Activated CD8-positive, alpha-beta T cell treated with anti-CD3 and anti-CD28 coated beads for 36 hours (primary cell): ENCODE measurements at places on chromosomes 16 and 17. TPM values are rescaled to one million over a fixed set of nuclear protein-coding genes. Genes with fewer than 3 reads are reported as not detected.
A peak's percentile ranks its signal among the peaks of the same experiment; 100 is the strongest.

DNA sequence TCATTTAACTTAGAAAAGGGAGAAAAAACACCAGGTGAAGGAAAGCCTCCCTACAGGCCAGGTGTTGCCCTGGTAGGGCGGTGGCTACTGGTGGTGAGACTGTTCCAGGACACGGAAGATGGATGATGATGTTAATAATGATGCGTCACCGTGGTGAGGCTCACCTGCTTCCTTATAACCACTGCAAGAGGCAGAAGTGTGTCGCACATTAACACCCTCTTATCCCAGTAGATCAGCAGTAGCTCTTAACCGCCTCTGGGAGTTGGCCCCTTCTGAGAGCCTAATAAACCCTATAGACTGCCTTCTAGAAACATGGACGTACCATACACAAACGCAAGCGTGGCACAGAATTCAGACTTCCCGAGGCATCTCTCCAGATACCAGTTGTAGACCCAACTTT is 7.8 kb downstream of the BFAR start:
- no peak for DNase-seq
- peak overlapping the region; percentile 32 for H3K27ac ChIP-seq
- H3K36me3 ChIP-seq, result peaks cover 26% of the 10 kb centered on the region
- H3K27me3 ChIP-seq, result no peaks in the 10 kb centered on the region
- peaks cover 34% of the 10 kb centered on the region for H3K4me1 ChIP-seq

DNA sequence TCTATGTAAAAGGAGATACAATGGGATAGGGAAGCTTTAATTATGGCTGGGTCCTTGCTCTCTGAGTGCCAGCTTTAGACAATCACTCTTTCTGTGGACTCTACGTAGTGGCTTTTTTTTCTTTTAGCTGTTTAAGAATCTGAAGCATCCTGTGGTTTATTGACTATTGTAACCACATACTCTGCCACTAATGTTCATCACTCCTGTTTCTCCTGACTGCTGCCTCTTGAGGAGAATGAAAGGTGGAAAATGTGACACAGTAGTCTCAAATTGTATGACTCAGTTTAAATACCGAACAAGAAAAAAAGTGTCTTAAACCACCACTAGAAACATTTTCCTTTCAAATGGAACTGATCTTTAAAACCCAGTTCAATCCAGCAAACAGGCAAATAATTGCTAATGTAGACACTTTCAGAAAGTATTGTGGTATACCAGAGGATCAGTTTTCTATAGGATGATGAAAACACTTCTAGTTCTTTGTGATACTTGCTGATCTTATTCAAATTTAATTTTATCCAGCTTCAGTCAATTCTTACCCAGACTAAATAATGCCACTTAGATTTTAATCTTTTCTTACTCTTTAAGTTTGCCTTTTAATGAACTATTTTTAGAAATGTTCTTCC is 302.7 kb upstream of the PMFBP1 start:
- no peaks in the 10 kb centered on the region for H3K27me3 ChIP-seq
- H3K4me3 ChIP-seq, result no peak overlapping the region
- H3K36me3 ChIP-seq, result no peaks in the 10 kb centered on the region
- DNase-seq, result peak; percentile 11
- peak overlapping the region; percentile 39 for H3K27ac ChIP-seq
- peaks cover 18% of the 10 kb centered on the region for H3K4me1 ChIP-seq

DNA sequence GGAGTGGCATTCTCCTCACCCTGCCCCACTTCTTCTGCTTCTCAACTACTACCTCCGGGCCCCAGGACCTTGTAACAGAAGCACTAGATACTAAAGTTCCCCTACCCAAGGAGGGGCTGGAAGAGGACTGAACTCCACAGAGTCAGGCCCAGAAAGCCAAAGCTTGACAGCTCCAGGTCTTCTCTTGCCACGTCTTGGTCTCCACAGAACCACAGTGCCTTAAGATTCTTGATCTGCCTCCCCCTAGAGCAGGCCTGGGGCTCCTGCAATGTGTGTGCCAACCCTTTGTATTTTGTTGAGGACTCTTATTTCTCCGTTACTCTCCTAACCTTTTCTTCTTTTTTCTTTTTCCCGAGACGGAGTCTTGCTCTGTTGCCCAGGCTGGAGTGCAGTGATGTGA is 4.0 kb downstream of the SLC16A13 start:
- no peak overlapping the region for H3K27ac ChIP-seq
- H3K27me3 ChIP-seq, result no peaks in the 10 kb centered on the region
- no peak overlapping the region for H3K4me3 ChIP-seq
- H3K36me3 ChIP-seq, result peaks cover 1% of the 10 kb centered on the region
- DNase-seq, result no peak

- DNase-seq, result no peak
- no peaks in the 10 kb centered on the region for H3K36me3 ChIP-seq
- H3K27me3 ChIP-seq, result peaks cover 44% of the 10 kb centered on the region
- no peak overlapping the region for H3K27ac ChIP-seq
- no peak overlapping the region for H3K4me3 ChIP-seq
- H3K4me1 ChIP-seq, result no peaks in the 10 kb centered on the region
These were observed 19.0 kb downstream of the IGF2BP1 start for GRCh38 chr17:49015924-49016774.

- peak overlapping the region; percentile 72 for H3K27ac ChIP-seq
- H3K4me3 ChIP-seq, result peak overlapping the region; percentile 88
- H3K4me1 ChIP-seq, result peaks cover 37% of the 10 kb centered on the region
- H3K27me3 ChIP-seq, result no peaks in the 10 kb centered on the region
- H3K36me3 ChIP-seq, result peaks cover 36% of the 10 kb centered on the region
- DNase-seq, result no peak
These were observed 1.2 kb downstream of the PRR14 start for GRCh38 chr16:30652005-30652296.

Gene MYO15B
- total RNA-seq, result 24.9 TPM

Gene RCVRN
- total RNA-seq, result not detected

GRCh38 chr17:66673668-66674276 is 161.1 kb upstream of the CACNG5 start:
- H3K4me3 ChIP-seq, result no peak overlapping the region
- H3K36me3 ChIP-seq, result peaks cover 39% of the 10 kb centered on the region
- DNase-seq, result peak; percentile 54
- H3K27ac ChIP-seq, result peak overlapping the region; percentile 76

Gene MYH2
- total RNA-seq, result not detected

GRCh38 chr16:12362482-12363458 is 386.2 kb downstream of the SNX29 start:
- H3K27ac ChIP-seq, result no peak overlapping the region
- DNase-seq, result no peak
- H3K27me3 ChIP-seq, result no peaks in the 10 kb centered on the region
- H3K4me1 ChIP-seq, result no peaks in the 10 kb centered on the region
- peaks cover 22% of the 10 kb centered on the region for H3K36me3 ChIP-seq

Gene PMP22
- 0.20 TPM for total RNA-seq

DNA sequence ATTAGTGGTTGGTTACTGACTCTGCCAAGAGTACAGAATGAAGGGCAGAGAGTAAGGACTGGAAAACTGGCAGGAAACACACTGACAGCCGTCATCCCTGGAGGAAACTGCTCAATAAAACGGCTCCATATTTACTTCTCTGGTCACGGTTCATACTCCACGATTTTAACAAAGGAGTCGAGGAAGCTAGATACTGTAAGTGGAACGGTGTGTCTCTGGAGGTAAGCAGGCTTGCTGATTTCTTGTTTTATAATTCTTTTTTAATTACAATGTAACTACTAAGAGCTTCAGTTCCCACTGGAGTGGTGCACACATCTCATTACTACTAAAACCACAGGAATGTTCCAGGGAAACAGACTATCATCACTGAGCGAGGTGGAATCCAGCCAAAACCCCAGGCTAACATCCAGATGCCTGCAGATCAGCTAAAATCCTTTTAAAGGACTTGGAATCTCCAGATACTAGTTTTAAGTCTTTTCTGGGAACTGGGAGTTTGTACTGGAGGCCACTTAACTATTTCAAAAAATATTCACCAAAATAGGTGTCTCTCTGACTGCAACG is 17.8 kb downstream of the SERPINF1 start:
- no peaks in the 10 kb centered on the region for H3K27me3 ChIP-seq
- no peak for DNase-seq
- no peak overlapping the region for H3K27ac ChIP-seq
- peaks cover 36% of the 10 kb centered on the region for H3K36me3 ChIP-seq

DNA sequence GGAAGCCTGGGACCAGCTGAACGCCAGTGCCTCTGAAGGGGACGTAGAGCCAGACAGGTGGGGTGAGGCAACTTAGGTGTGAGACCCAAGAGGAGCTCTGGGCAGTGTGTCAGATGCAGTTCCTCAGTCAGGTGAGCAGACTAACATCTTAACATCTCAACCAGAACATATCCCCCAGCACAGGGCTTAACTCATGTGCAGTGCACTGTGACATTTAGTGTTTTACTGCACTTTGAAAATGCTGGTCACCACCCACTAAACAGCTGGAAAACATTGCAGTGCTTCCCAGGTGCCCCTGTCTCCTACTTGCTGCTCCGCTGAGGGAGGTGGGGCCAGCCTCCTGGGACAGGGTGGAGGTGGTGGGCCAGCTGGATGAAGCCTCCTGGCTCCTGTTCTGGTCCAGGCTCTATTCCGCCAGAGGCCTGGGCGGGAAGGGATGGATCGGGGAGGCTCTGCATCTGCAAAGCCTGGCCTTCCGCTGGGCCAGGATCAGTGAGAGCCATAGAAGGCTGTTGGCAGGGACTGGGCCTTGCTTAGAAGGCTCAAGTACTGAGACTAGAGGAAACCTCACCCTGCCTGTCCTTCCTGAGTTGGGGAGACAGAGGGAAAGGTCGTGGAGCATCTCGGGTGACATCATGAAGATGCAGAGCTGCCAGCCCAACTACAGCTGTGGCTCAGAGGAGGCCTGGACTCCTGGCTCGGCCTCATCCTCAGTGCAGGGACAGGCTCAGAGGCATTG is 7.9 kb upstream of the MRC2 start:
- no peaks in the 10 kb centered on the region for H3K4me1 ChIP-seq
- H3K4me3 ChIP-seq, result no peak overlapping the region
- H3K27ac ChIP-seq, result no peak overlapping the region
- no peaks in the 10 kb centered on the region for H3K27me3 ChIP-seq

GRCh38 chr17:21524211-21524591 is 148.0 kb downstream of the KCNJ12 start:
- H3K27ac ChIP-seq, result no peak overlapping the region
- no peaks in the 10 kb centered on the region for H3K36me3 ChIP-seq
- no peak overlapping the region for H3K4me3 ChIP-seq
- peaks cover 7% of the 10 kb centered on the region for H3K27me3 ChIP-seq
- no peaks in the 10 kb centered on the region for H3K4me1 ChIP-seq
- no peak for DNase-seq

GRCh38 chr17:77571155-77571981 is 387.1 kb upstream of the TNRC6C start:
- H3K4me1 ChIP-seq, result peaks cover 7% of the 10 kb centered on the region
- H3K27me3 ChIP-seq, result peaks cover 6% of the 10 kb centered on the region
- peak overlapping the region; percentile 20 for H3K4me3 ChIP-seq

DNA sequence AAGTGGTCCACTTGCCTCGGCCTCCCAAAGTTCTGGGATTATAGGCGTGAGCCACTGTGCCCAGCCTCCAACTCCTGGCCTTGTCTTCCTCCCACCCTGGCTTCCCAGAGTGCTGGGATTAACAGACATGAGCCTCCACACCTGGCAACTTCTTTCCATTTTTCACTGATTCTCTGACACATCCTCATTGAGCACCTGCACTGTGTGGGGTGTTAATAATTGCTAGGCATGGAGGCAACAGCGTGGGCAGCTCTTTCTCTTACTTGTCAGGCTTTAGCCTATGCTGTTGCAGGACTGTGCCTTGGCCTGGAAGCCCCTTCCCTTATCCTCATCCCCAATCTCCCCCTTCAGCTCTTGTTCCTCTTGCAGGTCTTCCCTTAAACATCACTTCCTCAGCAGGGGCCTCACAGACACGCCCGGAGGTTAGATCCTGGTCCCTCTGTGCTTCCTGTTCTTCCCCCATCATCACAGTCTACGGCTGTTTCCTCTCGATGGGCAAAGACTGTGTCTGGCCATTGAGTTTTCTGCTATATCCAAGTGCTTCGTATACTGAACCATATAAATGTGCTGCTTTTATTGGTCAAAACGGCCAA is 7.9 kb downstream of the QPRT start:
- H3K4me3 ChIP-seq, result no peak overlapping the region
- no peak for DNase-seq
- H3K36me3 ChIP-seq, result peaks cover 2% of the 10 kb centered on the region
- H3K27ac ChIP-seq, result peak overlapping the region; percentile 42

- no peaks in the 10 kb centered on the region for H3K4me1 ChIP-seq
- no peaks in the 10 kb centered on the region for H3K27me3 ChIP-seq
- H3K36me3 ChIP-seq, result no peaks in the 10 kb centered on the region
- no peak overlapping the region for H3K27ac ChIP-seq
- H3K4me3 ChIP-seq, result no peak overlapping the region
These were observed 57.8 kb downstream of the MYH10 start for GRCh38 chr17:8572764-8573163.

Gene PRSS53
- total RNA-seq, result 5.5 TPM

DNA sequence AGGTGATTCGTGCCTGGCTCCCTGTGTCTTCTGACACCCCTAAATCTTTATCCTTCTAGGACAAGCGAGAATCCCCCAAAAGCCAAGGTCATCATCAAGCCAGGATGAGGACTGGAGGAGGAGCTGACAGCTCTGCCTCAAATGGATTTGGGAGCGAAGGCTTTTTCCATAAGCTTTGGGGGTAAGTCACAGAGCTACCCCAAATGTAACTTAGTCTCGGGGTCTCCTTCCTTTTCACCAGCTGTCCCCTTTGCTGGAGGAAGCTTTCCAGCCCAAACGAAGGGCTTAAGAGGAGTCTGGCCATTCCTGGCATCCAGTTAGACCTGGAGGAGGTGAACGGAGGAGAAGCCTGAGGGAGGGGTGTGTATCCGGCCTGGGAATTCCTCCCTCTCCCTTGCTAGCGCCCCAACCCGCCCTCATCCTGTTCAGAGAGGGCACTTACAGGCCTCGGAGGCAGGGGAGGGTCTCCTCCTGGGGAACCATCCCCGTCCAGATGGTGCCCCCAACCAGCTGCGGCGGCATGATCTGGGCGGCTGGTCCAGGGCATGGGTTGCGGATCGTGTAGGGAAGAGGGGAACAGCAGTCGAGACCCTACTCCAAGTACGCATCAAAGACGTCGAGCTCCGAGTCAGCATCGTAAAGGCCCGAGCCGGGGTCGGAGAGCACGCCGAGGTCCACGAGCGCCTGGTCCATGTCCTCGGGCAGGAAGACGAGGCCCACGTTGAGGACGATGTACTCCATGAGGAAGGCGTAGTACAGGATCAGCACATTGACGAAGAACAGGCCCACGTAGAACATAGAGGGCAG is 938 bp downstream of the DEXI start:
- no peak for DNase-seq
- peaks cover 38% of the 10 kb centered on the region for H3K36me3 ChIP-seq
- peak overlapping the region; percentile 97 for H3K4me3 ChIP-seq

- peaks cover 17% of the 10 kb centered on the region for H3K4me1 ChIP-seq
- no peak overlapping the region for H3K4me3 ChIP-seq
- H3K36me3 ChIP-seq, result no peaks in the 10 kb centered on the region
- H3K27me3 ChIP-seq, result peaks cover 3% of the 10 kb centered on the region
- no peak overlapping the region for H3K27ac ChIP-seq
These were observed 31.3 kb upstream of the MRPS23 start for GRCh38 chr17:57881143-57881542.

- no peak within 1 kb of the TSS for H3K27ac ChIP-seq
- peak within 1 kb of the TSS; percentile 51 for H3K4me3 ChIP-seq
- DNase-seq, result peak; percentile 60
- H3K36me3 ChIP-seq, result no peaks in the 10 kb centered on the region
These were observed at the start of gene TUBB3 for GRCh38 chr16:89922884-89923639. TUBB3 (plus strand) TSS chr16:89923342; CDS start chr16:89923402, 60 bp downstream.

Gene CACNG5
- not detected for total RNA-seq

GRCh38 chr16:30028438-30029076 is 2.5 kb downstream of the TLCD3B start:
- H3K27ac ChIP-seq, result no peak overlapping the region
- DNase-seq, result peak; percentile 53
- H3K4me1 ChIP-seq, result no peaks in the 10 kb centered on the region
- no peaks in the 10 kb centered on the region for H3K36me3 ChIP-seq
- peaks cover 45% of the 10 kb centered on the region for H3K27me3 ChIP-seq

- no peak for DNase-seq
- no peaks in the 10 kb centered on the region for H3K27me3 ChIP-seq
- peaks cover 22% of the 10 kb centered on the region for H3K4me1 ChIP-seq
- no peak overlapping the region for H3K27ac ChIP-seq
These were observed 1.3 kb upstream of the PHAF1 start for GRCh38 chr16:67108489-67108888.

Gene TBC1D28
- total RNA-seq, result not detected
